ENCODE measurements at places on chromosomes 5 and 9.

- DNase-seq, result no peak
Measured at GRCh38 chr5:106854922-106855321, 815.8 kb downstream of the EFNA5 start.

GRCh38 chr5:60436518-60436917 lies 263.4 kb downstream of the DEPDC1B start:
- DNase-seq, result no peak

GRCh38 chr9:68577774-68578591 lies 37.3 kb upstream of the TMEM252 start:
- no peak for DNase-seq

DNA sequence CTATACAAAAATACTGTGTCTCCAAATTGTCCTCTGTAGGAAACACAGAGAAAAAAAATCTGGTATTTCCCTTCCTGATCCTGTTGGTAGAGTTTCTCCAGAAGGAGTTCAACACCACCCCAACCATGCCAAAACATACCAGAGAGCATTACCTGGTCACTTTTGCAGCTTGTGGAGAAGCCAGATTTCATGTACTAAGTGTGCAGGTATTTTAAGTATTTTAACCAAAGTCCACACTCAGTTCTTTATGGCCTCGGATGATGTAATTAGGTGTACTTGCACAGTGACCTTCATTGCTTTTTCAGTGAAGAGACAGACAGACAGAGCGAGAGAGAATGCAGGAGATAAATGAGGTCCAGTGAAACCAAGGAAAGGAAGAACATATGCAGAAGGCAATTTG lies 2046.8 kb upstream of the CDH9 start:
- no peak for DNase-seq

DNA sequence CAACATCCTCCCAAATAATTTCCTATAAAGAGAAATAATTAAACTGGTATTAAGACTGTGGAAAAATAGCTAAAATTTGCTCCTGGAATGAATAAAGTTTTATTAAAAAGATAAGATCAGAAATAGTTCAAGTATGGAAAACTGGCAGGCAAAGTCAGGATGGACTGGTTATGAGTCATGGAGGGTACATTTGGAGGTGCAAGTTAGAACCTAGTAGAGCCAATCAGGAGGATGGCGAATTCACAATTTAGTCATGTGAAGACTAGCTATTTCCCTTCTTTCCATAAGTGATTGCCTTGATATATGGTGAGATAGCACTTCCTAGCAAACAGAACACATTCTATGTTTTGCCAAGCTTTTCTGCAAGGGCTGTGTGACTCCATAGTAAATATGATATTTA lies 1303.5 kb downstream of the EFNA5 start:
- no peak for DNase-seq

DNA sequence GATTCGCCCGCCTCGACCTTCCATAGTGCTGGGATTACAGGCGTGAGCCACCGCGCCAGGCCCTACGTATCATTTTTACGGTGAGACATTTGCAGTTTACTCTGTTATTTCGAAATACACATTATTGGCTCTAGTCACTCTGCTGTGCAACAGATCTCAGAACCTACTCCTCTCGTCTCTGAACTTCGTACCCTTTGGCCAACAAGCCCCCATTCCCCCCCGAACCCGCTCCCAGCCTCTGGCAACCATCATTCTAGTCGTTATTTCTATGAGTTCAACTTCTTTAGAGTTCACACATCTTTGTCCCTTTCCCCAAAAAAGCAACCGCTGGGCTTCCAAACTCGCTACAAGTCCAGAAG lies 735 bp downstream of the PTGR1 start:
- DNase-seq, result peak; percentile 27

- no peak for DNase-seq
Measured at GRCh38 chr9:133045132-133045531, 14.3 kb downstream of the GTF3C5 start.
